ENCODE measurements at places on chromosomes 2 and 18.

DNA sequence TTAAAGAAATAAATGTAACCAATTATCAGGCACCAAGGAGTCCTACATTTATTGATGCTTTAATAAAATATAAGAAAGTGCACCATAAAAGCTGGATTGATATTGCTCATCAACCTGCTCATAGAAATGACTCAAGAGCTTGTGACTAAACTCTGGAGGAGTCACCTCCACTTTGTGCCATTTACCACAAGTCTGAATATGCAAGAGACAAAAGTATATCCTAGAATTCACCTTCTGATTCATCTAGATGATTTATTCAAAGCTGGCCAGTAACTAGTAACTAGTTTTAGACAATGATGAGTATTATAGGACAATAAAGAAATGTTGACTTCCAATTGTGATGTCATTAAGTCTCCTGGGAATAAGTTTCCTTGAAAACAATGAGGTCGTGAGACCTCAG lies 146.0 kb upstream of the SOX11 start:
- H3K27ac ChIP-seq: no peak overlapping the region
- no peaks in the 10 kb centered on the region for H3K4me1 ChIP-seq
- DNase-seq: no peak
- H3K36me3 ChIP-seq: no peaks in the 10 kb centered on the region
- H3K27me3 ChIP-seq: no peaks in the 10 kb centered on the region
- H3K4me3 ChIP-seq: no peak overlapping the region

GRCh38 chr2:157839822-157840221 lies 36.3 kb downstream of the ACVR1 start:
- H3K4me1 ChIP-seq: peaks cover 19% of the 10 kb centered on the region
- no peaks in the 10 kb centered on the region for H3K36me3 ChIP-seq
- no peak for DNase-seq
- peak overlapping the region; percentile 12 for H3K27ac ChIP-seq
- no peaks in the 10 kb centered on the region for H3K27me3 ChIP-seq
- H3K4me3 ChIP-seq: no peak overlapping the region

- H3K36me3 ChIP-seq: no peaks in the 10 kb centered on the region
- H3K27me3 ChIP-seq: no peaks in the 10 kb centered on the region
- DNase-seq: no peak
- H3K4me3 ChIP-seq: no peak overlapping the region
- H3K4me1 ChIP-seq: no peaks in the 10 kb centered on the region
- H3K27ac ChIP-seq: no peak overlapping the region
Measured at GRCh38 chr2:144848423-144848822, 328.5 kb upstream of the ZEB2 start.

DNA sequence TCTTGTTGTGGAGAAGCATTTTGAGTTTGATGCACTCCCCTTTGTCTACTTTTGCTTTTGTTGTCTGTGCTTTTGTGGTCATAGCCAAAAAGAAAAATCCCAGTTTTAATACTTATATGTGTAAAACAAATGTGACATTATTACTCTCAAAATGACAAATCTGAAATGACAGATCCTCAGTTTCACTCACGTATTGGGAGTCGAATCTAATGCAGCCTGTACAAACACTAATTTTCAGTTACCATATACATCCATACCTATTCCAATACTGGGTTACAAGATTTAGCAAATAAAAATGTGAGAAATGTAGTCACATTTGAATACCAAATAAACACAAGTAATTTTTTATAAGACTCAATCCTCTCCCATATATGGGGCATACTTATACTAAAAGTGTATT lies 148.2 kb upstream of the ZNF516 start:
- no peak overlapping the region for H3K27ac ChIP-seq
- H3K4me1 ChIP-seq: no peaks in the 10 kb centered on the region
- no peaks in the 10 kb centered on the region for H3K27me3 ChIP-seq
- H3K4me3 ChIP-seq: no peak overlapping the region
- DNase-seq: no peak

DNA sequence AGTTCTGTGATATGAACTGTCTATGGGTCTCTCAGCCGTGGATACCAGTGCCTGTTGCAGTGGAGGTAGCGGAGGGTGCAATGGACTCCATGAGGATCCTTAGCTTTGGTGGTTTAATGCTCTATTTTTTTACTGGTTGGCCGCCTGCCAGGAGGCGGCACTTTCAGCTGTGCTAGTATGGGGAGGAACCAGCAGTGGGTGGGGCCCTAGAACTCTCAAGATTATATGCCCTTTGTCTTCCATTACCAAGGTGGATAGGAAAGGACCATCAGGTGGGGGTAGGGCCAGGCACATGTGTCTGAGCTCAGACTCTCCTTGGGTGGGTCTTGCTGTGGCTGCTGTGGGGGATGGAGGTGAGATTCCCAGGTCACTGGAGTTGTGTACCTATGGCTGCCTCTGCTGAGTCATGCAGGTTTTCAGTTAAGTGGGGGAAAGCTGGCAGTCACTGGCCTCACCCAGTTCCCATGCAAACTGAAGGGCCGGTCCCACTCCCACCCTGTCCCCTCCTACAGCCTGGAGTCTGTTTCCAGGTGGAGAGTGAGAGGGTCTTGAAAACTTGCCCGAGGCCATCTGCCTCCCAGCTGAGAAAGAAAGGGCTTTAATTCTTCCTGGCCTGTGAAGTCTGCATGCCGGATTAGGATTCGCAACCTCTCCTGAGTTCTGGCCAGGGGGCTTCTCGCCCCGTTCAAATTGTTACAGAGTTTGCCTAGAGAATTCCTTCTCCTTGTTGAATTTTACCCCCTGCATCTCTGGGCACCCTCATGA lies 14.5 kb downstream of the KCNS3 start:
- DNase-seq: no peak
- no peaks in the 10 kb centered on the region for H3K27me3 ChIP-seq
- no peaks in the 10 kb centered on the region for H3K4me1 ChIP-seq

GRCh38 chr2:62423883-62424458 lies 82.0 kb downstream of the TMEM17 start:
- peak overlapping the region; percentile 87 for H3K27ac ChIP-seq
- no peak overlapping the region for H3K4me3 ChIP-seq
- peaks cover 14% of the 10 kb centered on the region for H3K4me1 ChIP-seq
- no peaks in the 10 kb centered on the region for H3K27me3 ChIP-seq
- no peak for DNase-seq

DNA sequence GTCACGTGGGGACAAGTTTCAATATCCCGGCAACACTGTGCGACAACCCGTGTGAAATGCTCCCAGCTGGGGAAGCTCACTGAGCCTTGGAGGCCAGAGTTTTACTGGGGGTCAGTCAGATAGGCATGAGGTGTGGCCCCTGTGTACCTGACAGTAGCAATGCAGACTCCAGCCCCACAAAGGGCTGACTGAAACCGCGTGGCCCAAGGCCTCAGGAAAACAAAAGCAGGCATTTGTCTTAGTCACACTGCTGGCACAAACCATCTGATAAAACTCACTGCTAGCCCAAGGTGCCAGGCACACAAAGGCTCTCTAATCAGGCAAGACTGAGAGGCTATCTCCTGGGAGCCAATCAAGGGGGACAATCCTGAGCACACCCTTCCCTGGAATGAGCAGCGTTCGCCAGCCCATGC lies 786.6 kb upstream of the RAB6C start:
- DNase-seq: no peak
- H3K36me3 ChIP-seq: no peaks in the 10 kb centered on the region
- H3K4me3 ChIP-seq: no peak overlapping the region
- H3K27me3 ChIP-seq: no peaks in the 10 kb centered on the region
- no peaks in the 10 kb centered on the region for H3K4me1 ChIP-seq
- no peak overlapping the region for H3K27ac ChIP-seq

DNA sequence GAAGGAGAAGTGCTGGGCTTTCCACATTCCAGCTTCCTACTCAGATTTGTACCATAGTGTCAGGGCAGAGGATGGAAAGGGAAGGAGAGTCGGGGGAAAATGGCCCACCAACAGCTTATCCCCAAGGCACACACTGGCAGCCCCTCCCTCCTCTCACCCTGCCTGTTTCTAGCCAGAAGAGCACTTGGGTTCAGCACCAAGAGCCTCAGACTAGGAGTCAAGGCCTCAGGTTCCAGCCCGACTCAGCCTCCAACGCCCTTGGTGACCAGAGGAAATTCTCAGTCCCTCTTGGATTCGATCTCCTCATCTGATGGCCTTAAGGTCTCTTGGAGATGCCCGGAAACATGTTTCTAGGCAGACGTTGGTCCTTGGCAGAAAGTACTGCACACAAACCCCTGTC lies 53.9 kb downstream of the TNS1 start:
- H3K27me3 ChIP-seq: no peaks in the 10 kb centered on the region
- H3K4me3 ChIP-seq: no peak overlapping the region
- peaks cover 22% of the 10 kb centered on the region for H3K4me1 ChIP-seq
- H3K27ac ChIP-seq: no peak overlapping the region
- H3K36me3 ChIP-seq: no peaks in the 10 kb centered on the region

GRCh38 chr2:28428486-28428885 lies 35.8 kb downstream of the FOSL2 start:
- no peak overlapping the region for H3K27ac ChIP-seq
- no peaks in the 10 kb centered on the region for H3K36me3 ChIP-seq
- H3K4me1 ChIP-seq: no peaks in the 10 kb centered on the region
- no peak overlapping the region for H3K4me3 ChIP-seq

DNA sequence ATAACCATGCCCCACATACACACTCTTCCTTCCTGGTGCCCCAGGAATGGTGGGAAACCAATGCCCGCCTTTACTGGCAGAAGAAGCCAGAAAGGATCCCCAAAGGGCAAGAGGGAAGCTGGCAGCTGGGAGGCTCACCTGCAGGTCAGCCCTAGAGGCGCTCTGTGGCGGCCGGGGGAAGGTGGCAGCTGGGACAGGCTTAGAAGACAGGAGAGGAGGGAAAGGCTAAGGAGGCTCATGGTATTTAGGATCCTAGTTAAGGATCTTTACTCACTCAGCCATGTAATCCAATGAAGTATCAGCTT lies 23.8 kb downstream of the ADRA2B start:
- H3K4me1 ChIP-seq: peaks cover 11% of the 10 kb centered on the region
- H3K27me3 ChIP-seq: peaks cover 53% of the 10 kb centered on the region
- no peak overlapping the region for H3K27ac ChIP-seq
- no peaks in the 10 kb centered on the region for H3K36me3 ChIP-seq
- DNase-seq: no peak
- H3K4me3 ChIP-seq: no peak overlapping the region

- H3K36me3 ChIP-seq: peaks cover 16% of the 10 kb centered on the region
- no peak overlapping the region for H3K4me3 ChIP-seq
- DNase-seq: no peak
- no peaks in the 10 kb centered on the region for H3K27me3 ChIP-seq
Measured at GRCh38 chr2:231235217-231235616, 36.8 kb downstream of the ARMC9 start.

- DNase-seq: no peak
- H3K27ac ChIP-seq: no peak overlapping the region
- H3K4me3 ChIP-seq: no peak overlapping the region
- H3K27me3 ChIP-seq: no peaks in the 10 kb centered on the region
- H3K36me3 ChIP-seq: no peaks in the 10 kb centered on the region
Measured at GRCh38 chr18:45666006-45666405, 50.7 kb downstream of the SLC14A2 start.

GRCh38 chr2:69993708-69994107 lies 32.3 kb upstream of the ASPRV1 start:
- H3K27ac ChIP-seq: no peak overlapping the region
- H3K36me3 ChIP-seq: peaks cover 38% of the 10 kb centered on the region
- H3K4me1 ChIP-seq: no peaks in the 10 kb centered on the region
- H3K4me3 ChIP-seq: no peak overlapping the region
- no peaks in the 10 kb centered on the region for H3K27me3 ChIP-seq
- no peak for DNase-seq

GRCh38 chr2:238240757-238241711 lies 1.2 kb upstream of the HES6 start:
- peaks cover 20% of the 10 kb centered on the region for H3K4me1 ChIP-seq
- peak overlapping the region; percentile 79 for H3K4me3 ChIP-seq
- no peak for DNase-seq
- H3K27me3 ChIP-seq: peaks cover 51% of the 10 kb centered on the region
- H3K36me3 ChIP-seq: peaks cover 4% of the 10 kb centered on the region
- H3K27ac ChIP-seq: no peak overlapping the region

DNA sequence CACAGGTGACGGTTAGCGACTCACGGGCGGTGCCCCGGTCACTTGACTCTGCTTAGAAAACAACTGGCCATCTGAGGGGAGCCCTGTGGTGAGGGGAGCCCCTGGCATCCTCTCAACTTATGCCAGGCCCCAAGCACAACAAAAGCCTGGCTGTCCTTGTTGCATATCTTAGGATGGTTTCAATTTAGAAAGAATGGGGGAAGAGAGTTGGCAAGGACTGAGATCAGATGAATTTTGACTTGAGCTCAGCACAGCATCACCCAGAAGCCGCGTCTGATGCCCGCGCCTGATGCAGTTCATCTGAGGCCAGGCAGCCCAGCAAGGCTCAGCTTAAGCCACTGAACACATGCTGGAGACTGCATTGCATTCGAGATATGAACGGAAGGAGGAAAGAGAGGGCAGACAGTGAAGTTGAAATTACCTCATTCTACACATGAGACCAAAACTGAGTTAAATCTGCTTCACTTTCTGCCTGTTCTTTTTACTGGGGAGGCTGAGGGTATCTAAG lies 36.8 kb downstream of the MYT1L start:
- no peak for DNase-seq
- no peak overlapping the region for H3K27ac ChIP-seq
- H3K4me1 ChIP-seq: no peaks in the 10 kb centered on the region
- H3K36me3 ChIP-seq: no peaks in the 10 kb centered on the region
- no peak overlapping the region for H3K4me3 ChIP-seq

GRCh38 chr2:61244694-61245093 lies 82.7 kb downstream of the C2orf74 start:
- H3K27me3 ChIP-seq: no peaks in the 10 kb centered on the region
- H3K4me3 ChIP-seq: no peak overlapping the region
- no peak for DNase-seq
- H3K4me1 ChIP-seq: no peaks in the 10 kb centered on the region
- H3K36me3 ChIP-seq: no peaks in the 10 kb centered on the region
- no peak overlapping the region for H3K27ac ChIP-seq

DNA sequence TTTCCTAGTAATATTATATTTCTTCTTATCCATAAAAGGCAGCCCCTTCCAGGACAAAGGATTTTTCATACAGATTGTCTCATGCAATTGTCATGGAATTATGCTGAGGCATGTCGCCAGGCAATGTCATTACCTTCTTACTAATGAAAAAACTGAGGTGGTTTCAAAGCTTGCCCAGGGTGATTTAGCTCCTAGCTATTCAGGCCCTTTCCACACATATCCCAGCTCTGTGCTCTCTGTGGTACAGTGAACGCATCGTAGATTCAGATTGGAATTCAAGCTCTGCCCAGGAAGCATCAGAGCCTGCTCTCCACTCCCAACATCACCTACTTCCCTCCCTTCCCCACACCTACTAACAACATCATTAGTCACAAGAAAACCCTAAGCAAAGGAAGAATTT lies 60.1 kb downstream of the ATP8B1 start:
- DNase-seq: no peak
- H3K27me3 ChIP-seq: no peaks in the 10 kb centered on the region
- no peaks in the 10 kb centered on the region for H3K36me3 ChIP-seq
- H3K4me1 ChIP-seq: peaks cover 39% of the 10 kb centered on the region

All from esophagus squamous epithelium (tissue), 5 donors.